ENCODE measurements at places on chromosomes 5 and 9. TPM values are rescaled to one million over a fixed set of nuclear protein-coding genes. Genes with fewer than 3 reads are reported as not detected.

GRCh38 chr9:137774775-137775386, 102.7 kb upstream of the CACNA1B start:
- no peak for DNase-seq
- no peaks in the 10 kb centered on the region for H3K4me1 ChIP-seq
- H3K27ac ChIP-seq = no peak overlapping the region
- no peak overlapping the region for H3K4me3 ChIP-seq
- H3K36me3 ChIP-seq = peaks cover 16% of the 10 kb centered on the region

DNA sequence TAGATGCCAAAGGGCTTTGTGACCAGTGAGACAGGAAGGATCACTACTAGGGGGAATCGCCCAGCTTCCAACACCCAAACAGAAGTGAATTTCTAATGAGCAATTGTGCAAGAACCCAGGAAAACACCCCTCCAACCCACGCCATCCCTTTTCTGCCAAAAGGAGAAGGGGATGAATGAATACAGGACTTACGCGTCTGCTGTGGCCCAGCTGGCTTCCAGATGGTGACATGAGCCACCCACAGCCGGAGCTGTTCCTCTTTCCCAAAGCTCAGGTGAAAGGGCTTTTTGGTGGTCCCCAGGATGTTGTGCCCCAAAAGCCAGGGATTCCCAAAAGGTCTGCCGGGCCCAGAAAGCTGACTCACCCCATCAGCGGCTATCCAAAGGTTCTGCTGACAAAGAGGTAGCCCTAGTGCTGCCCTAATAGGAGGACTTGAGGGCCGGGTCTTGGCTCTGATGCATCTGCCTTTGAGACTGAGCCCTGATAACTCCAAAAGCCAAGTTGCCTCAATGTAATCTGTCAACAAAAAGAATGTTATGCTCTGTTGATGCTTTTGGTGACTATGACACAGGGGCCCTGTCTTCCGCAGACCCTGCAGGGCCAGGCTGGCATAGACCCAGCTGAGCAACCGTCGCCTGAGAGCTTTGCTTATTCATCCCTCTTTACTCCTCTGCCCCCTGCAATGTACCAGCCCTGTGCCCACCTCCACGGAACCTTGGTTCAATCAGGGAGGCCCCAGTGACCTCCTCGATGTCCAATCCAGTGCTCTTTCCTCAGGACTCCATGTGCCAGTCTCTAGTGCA, 14.5 kb downstream of the GSN start:
- peaks cover 54% of the 10 kb centered on the region for H3K36me3 ChIP-seq
- peak overlapping the region; percentile 98 for H3K27ac ChIP-seq
- no peak for DNase-seq
- no peaks in the 10 kb centered on the region for H3K27me3 ChIP-seq
- H3K4me1 ChIP-seq = peaks cover 84% of the 10 kb centered on the region

- no peak for DNase-seq
- H3K27ac ChIP-seq = no peak overlapping the region
- H3K4me1 ChIP-seq = peaks cover 27% of the 10 kb centered on the region
- no peaks in the 10 kb centered on the region for H3K36me3 ChIP-seq
- H3K4me3 ChIP-seq = no peak overlapping the region
- H3K27me3 ChIP-seq = no peaks in the 10 kb centered on the region
Measured at GRCh38 chr9:104850786-104851545, 77.0 kb downstream of the ABCA1 start.

DNA sequence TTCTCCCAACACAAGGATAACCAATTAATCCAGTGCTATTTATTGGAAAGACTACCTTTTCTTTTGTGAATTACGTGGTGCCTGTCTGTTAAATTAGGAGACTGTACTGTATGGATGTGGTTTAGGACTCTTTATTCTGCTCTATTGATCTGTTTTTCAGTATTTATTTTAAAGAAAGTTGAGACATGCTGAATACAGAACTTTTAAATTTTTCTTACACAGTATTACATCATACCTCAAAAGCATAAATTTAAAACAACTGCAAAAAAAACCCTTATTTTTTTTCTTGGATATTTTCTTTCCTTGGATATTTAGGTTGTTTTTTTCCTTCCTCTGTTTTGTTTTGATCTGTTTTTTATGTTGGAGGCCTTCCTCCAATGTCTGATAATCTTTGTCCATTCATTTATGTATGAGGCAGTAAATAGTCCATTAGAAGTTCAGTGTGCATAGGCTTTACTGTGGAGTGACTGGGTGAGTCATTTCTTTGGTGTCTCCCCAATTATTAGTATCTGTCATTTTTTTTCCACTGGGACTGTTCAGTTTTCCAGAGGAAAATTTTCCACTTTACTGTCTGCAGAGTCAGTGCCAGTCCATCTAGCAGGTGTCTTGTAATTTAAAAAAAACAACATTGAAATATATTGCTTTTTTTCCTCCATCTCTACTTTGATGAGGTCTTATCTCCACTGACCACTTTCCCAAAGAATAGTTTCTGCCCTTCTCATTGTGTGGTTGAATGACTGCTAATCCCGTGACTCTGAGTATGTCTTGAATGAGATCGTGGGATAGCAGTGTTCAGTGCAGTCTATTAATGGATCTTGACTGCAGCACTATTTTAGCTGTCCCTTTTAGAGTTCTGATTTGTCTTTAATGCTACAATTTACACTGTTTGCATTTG, 15.2 kb downstream of the CYSTM1 start:
- no peaks in the 10 kb centered on the region for H3K27me3 ChIP-seq
- H3K36me3 ChIP-seq = peaks cover 14% of the 10 kb centered on the region
- peaks cover 30% of the 10 kb centered on the region for H3K4me1 ChIP-seq
- no peak overlapping the region for H3K4me3 ChIP-seq
- H3K27ac ChIP-seq = peak overlapping the region; percentile 67

GRCh38 chr5:1543398-1544293, 19.9 kb upstream of the LPCAT1 start:
- H3K36me3 ChIP-seq = peaks cover 9% of the 10 kb centered on the region
- no peak overlapping the region for H3K27ac ChIP-seq
- H3K4me1 ChIP-seq = peaks cover 20% of the 10 kb centered on the region

- H3K4me3 ChIP-seq = no peak overlapping the region
- no peak overlapping the region for H3K27ac ChIP-seq
- peaks cover 12% of the 10 kb centered on the region for H3K27me3 ChIP-seq
- DNase-seq = no peak
- H3K4me1 ChIP-seq = peaks cover 8% of the 10 kb centered on the region
- no peaks in the 10 kb centered on the region for H3K36me3 ChIP-seq
Measured at GRCh38 chr5:168057905-168058304, 233.5 kb upstream of the WWC1 start.

GRCh38 chr5:172843825-172844576, 9.9 kb downstream of the ERGIC1 start:
- DNase-seq = no peak
- H3K27me3 ChIP-seq = no peaks in the 10 kb centered on the region
- peaks cover 4% of the 10 kb centered on the region for H3K36me3 ChIP-seq
- H3K4me3 ChIP-seq = no peak overlapping the region
- peaks cover 14% of the 10 kb centered on the region for H3K4me1 ChIP-seq

- no peaks in the 10 kb centered on the region for H3K27me3 ChIP-seq
- H3K4me3 ChIP-seq = no peak overlapping the region
- DNase-seq = no peak
- H3K27ac ChIP-seq = no peak overlapping the region
- H3K4me1 ChIP-seq = no peaks in the 10 kb centered on the region
- H3K36me3 ChIP-seq = no peaks in the 10 kb centered on the region
Measured at GRCh38 chr5:19917588-19918122, 70.3 kb downstream of the CDH18 start.

DNA sequence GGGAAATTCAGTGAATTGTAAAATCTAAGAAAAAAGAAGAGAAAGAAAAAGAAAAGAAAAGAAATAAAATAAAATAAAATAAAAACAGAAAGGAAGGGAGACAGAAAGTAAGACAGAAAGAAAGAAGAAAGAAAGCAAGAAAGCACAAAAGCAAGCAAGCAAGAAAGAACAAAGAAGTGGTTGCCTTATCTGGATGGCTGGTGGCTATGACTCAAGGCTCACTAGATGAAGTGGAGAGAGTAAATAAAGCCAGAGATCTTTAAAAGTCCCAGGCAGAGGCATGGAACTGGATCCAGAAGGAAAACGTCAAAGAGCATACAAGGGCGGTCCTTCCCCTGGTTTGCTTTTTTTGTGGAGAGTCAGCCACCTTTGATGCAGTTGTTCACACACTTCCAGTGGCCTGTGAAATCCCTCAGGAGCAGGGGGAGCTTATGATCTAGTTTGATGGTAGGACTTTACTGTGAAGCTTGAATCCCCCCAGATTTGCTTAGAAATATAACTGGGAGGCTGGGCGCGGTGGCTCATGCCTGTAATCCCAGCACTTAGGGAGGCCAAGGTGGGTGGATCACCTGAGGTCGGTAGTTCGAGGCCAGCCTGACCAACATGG, 176.7 kb upstream of the HMHB1 start:
- peaks cover 71% of the 10 kb centered on the region for H3K4me1 ChIP-seq
- DNase-seq = peak; percentile 25
- no peak overlapping the region for H3K4me3 ChIP-seq
- H3K27ac ChIP-seq = peak overlapping the region; percentile 48
- H3K27me3 ChIP-seq = no peaks in the 10 kb centered on the region
- H3K36me3 ChIP-seq = no peaks in the 10 kb centered on the region

GRCh38 chr5:133705331-133705730, 93.0 kb upstream of the FSTL4 start:
- no peaks in the 10 kb centered on the region for H3K4me1 ChIP-seq
- no peak overlapping the region for H3K27ac ChIP-seq
- H3K36me3 ChIP-seq = no peaks in the 10 kb centered on the region
- no peak overlapping the region for H3K4me3 ChIP-seq
- no peak for DNase-seq
- H3K27me3 ChIP-seq = peaks cover 85% of the 10 kb centered on the region

DNA sequence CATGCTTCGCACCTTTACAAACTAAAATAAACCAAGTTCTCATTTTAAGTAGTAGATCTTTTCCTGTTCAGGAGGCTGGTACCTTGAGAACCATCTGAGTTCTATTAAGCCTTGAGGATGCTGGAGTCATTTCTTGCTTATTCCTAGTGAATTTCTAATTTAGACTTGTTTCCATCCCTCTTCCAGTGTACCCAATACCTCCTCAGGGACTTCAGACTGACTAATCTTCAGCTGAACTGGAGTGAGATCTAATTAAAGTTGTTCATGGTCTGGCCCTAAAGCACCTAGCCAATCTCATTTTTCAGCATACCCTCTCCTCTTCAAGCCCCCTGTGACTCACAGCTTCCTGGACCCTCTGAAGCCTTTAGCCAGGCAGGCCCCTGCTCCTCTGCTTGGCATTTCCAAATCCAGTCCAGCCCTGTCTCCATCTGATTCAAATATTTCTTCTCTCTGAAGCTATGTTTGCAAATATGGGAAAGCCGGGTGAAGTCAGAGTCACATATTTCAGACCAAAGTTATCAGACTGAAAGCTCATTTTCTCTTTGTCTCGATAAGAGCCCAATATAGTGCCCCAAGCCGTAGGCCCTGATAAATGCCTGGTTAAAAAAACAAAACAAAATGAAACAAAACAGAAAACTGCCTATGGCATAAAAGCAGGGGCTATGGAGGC, 19.4 kb upstream of the TNFSF15 start:
- no peak for DNase-seq
- no peak overlapping the region for H3K27ac ChIP-seq
- no peak overlapping the region for H3K4me3 ChIP-seq
- H3K4me1 ChIP-seq = peaks cover 8% of the 10 kb centered on the region
- peaks cover 13% of the 10 kb centered on the region for H3K27me3 ChIP-seq

DNA sequence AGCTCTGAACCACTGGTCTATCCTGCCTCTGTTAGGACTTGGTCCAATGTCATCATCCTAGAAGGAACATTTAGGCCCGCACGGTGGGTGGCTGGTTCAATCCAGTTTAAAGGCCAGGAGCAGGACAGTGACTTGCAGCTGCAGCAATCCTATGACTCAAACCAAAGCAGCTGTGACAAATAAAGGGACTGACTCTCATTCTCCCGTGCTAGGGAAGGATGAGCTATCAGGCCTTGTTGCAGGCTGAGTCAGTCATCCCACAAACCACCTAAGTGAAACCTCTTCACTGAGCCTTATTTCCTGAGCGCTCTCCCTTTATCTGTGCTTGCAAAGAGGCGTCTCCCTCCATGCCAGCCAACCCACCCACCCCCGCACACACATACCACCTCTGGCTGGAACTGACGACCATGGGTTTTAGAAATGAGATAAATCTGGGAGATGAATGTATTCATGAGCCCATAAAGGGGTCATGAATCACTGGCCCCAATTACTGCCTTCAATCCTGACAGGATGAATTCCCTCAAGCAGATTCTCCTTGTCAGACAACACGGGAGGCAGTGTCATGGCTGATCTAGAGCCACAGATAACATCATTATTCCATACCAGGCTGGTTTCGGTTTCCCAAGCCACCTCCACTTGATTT, 93.4 kb downstream of the KCNIP1 start:
- H3K27me3 ChIP-seq = peaks cover 100% of the 10 kb centered on the region
- no peak overlapping the region for H3K27ac ChIP-seq
- no peak overlapping the region for H3K4me3 ChIP-seq
- no peaks in the 10 kb centered on the region for H3K36me3 ChIP-seq
- DNase-seq = no peak

DNA sequence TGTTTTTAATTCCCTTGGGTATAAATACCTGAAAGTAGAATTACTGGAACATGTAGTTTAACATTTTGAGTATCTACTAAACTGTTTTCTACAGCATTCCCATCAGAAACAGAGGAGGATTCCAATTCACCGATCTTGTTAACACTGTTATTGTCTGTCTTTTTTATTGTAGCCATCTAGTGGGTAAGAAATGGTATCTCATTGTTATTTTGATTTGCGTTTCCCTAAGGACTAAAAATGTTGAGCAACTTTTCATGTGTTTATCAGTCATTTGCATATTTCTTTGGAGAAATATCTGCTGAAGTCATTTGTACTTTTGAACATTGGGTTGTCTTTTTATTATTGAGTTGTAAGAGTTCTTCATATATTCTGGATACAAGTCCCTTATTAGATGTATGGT, 135.2 kb upstream of the NFIL3 start:
- H3K27me3 ChIP-seq = peaks cover 46% of the 10 kb centered on the region
- DNase-seq = no peak
- no peaks in the 10 kb centered on the region for H3K4me1 ChIP-seq
- H3K36me3 ChIP-seq = no peaks in the 10 kb centered on the region
- no peak overlapping the region for H3K4me3 ChIP-seq

GRCh38 chr5:142670804-142671203, 15.1 kb downstream of the FGF1 start:
- no peaks in the 10 kb centered on the region for H3K27me3 ChIP-seq
- H3K36me3 ChIP-seq = no peaks in the 10 kb centered on the region
- no peak for DNase-seq
- no peak overlapping the region for H3K27ac ChIP-seq

DNA sequence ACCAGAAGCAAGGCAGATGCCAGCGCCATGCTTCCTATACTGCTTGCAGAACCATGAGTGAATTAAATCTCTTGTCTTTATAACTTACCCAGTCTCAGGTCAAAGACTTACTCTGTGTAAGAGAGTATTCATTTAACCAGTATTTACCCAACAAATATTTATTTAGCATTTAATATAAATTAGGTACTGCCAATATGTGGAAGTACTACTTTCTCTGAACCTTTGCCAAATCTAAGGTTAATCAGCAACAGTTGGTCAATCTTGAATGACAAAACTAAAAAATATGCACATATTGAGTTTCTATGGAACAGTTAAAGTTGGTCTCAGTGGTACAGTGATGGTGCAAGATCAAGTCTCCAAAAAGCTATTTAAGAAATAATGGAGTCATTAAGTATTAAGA, 155.9 kb upstream of the CCNG1 start:
- H3K27ac ChIP-seq = no peak overlapping the region
- no peaks in the 10 kb centered on the region for H3K4me1 ChIP-seq
- no peaks in the 10 kb centered on the region for H3K27me3 ChIP-seq
- H3K4me3 ChIP-seq = no peak overlapping the region
- DNase-seq = no peak
- no peaks in the 10 kb centered on the region for H3K36me3 ChIP-seq

The CNTFR gene
- not detected for total RNA-seq

The PCDHA6 gene
- total RNA-seq = 1.2 TPM

The MSX2 gene
- 10.4 TPM for total RNA-seq

The ADAMTS16 gene
- not detected for total RNA-seq

Measured in Calu3 (cell line).